ENCODE measurements at places on chromosomes 3 and 15.

- DNase-seq, result peak; percentile 97
Observed at GRCh38 chr3:187798531-187799530, 53.6 kb upstream of the BCL6 start.

- no peak for DNase-seq
Observed at GRCh38 chr15:32838338-32838737, 120.5 kb downstream of the GREM1 start.

- DNase-seq, result no peak
Observed at GRCh38 chr15:25694239-25694584, 168.9 kb downstream of the ATP10A start.

- DNase-seq, result no peak
Observed at GRCh38 chr3:139430493-139430892, 41.0 kb upstream of the COPB2 start.

DNA sequence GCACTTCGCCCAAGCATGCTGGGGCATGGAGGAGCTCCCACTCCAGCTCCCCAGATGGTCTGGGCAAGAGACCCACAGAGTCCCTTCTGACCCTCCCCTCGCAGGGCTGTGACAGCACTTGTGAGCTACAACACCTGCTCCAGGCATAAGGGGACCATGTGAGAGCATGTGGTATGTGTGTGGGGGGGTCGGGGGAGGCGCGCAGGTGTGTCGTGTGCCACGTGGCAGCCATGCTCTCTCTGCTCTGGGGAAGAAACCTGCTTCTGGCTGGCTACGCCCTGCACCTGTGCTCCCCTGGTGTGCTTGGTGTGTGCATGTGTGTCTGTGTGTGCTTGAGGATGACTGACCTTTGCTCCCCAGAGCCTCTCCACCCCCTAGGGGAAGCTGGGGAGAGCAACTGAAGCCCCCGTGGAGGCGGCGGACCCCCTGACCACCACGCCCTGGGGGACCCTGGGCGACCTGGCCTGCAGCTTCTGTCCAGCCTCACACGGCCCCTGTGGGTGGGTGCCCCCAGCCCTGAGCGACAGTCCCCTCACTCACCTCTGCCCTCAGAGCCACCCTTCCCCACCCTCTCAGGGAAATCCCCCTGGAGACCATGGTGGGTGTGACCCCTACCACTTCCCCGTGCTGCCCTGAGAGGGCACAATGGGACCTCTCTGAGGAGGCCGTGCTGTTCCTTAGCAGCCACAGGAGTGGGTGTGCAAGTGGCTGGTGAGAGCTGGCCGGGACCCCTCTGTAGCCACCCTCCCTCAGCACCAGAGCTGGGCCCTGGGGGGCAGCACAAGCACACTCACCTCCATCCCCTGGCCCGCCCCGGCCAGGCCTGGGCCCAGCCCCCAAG is 16.6 kb upstream of the SEC13 start:
- peak; percentile 34 for DNase-seq

GRCh38 chr15:64582202-64582601 is 121.8 kb downstream of the ZNF609 start:
- DNase-seq, result no peak

- DNase-seq, result no peak
Observed at GRCh38 chr3:24953060-24953771, 458.6 kb upstream of the THRB start.

GRCh38 chr15:74006774-74007639 is 12.5 kb downstream of the PML start:
- no peak for DNase-seq

DNA sequence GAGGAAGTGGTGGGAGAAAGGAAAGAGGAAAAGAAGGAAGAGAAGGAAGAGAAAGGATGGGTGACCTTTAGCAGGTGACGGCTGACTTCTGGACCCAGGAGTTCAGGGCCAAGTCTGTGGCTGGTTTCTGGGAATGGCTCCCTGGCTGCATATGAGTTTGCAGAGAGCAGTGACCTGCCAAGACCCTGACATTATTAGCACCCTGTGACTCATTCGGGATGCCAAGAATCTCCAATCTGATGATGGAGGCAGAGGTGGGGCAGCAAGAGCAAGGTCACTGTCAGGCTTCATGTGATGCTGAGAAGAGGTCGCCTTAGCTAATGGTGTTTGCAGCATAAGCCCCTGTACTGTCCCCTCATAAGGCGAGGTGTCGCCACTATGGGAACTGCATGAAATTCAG is 42.6 kb downstream of the MYZAP start:
- DNase-seq, result no peak

DNA sequence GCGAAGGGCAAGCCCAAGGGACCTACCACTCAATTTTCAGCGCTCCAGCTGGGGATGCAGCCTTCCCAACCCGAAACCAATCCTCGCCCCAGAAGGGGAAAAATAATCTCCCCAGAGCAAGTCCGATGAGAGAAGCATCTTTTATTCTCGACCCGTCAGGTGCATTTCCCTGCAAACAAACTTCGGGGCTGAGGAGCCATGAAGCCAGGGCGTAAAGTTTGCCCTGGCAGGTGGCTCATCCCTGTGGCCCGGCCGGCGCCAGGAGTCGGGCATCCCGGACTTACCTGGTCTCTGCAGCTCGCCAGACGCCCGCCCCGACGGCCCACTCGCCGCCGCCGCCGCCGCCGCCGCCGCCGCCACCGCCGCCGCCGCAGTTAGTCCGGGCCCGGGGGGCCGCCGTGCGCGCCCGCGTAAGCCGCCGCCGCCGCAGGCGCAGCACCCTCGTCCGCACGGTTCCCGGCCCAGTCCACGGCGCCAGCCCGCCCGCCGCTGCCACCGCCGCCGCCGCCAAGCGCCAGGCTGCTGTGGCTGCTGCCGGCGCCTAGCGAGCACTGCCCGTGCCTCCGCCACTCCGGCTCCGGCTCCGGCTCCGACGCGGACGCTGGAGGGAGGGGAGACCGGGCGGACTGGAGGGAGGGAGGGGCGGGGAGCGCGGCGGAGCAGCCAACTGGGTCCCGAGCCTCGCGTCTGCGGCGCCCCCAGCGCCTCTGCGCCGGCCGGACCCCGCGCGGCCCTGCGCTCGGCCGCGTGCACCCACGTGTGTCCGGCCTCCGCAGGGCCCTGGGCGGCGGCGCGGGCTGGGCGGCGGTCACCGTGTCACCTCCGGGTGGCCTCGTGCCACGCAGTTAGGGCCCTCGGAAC is at the start of gene CNTN3:
Gene CNTN3 (minus strand): TSS at position 553 of the 861 bp plus-strand sequence. CDS start 93,547 bp downstream, outside the sequence.
- no peak for DNase-seq

- no peak for DNase-seq
Observed at GRCh38 chr3:114896978-114897377, 250.1 kb downstream of the ZBTB20 start.

DNA sequence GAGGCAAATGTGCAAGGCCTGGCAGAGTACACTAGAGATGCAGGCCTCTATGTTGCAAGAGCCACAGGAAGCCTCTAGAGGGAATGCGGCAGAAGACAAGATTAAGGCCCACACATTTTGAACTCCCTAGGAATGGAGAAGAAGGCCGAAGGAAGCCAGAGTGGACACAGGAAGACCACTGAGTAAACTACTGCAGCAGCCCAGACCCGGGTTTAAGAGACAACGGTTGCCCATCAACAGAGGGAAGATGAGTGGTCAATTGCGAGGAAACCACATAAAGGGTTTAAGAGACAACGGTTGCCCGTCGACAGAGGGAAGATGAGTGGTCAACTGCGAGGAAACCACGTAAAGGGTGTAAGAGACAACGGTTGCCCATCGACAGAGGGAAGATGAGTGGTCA is 14.6 kb downstream of the CHSY1 start:
- DNase-seq, result no peak

DNA sequence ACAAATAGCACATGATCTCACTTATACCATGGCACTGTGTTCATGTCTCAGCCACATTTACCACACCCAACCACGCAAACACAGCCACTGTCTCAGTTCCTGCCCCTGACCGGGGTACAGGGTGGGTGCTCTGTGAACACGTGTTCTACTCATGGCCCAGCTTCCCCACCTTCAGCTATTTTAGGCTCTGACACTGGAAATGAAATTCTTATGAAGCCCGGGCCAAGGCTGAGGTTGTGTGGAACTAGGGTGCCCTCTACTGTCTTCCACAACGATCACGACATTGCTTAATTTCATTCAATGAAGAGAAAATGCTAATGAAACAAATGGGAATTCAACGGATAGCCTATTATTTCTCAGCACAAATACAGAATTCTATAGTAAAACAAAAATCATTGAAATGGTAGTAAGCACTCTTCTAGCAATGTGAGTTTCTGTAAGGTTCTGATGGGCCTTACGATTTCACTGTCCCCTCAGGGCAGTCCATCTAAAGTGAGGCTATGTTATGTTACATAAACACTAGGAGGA is 2.1 kb upstream of the GABRA5 start:
- peak; percentile 17 for DNase-seq

- DNase-seq, result no peak
Observed at GRCh38 chr3:133283958-133284807, 115.7 kb upstream of the BFSP2 start.

- no peak for DNase-seq
Observed at GRCh38 chr3:157410945-157411344, 25.7 kb upstream of the PTX3 start.

DNA sequence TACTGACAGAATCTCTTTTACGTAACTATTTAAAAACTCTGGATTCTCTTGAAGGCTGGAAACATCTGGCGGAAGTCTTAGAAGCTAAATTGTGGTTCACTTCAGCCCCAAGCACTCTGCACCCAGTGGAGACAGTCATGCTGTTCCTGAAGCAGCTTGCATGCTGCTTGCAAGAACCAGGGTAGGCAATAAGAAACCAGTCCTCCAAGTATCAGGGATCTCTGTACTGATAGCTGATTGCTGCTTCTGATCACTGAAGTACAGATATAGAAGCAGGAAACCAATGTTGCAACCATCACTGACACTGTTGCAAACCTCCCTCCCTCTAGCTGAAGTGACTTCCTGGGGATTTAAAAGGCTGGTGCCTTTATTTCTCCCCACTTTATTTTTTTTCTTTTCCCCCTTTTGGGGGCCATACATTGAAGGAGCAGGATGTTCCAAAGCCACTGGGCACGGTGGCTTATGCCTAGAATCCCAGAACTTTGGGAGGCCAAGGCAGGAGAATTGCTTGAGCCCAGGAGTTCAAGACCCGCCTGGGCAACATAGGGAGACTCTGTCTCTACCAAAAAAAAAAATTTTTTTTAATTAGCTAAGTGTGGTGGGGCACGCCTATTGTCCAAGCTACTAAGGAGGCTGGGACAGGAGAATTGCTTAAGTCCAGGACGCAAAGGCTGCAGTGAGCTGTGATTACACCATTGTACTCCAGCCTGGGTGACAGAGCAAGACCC is 15.3 kb downstream of the SPCS1 start:
- no peak for DNase-seq

- no peak for DNase-seq
Observed at GRCh38 chr15:33982516-33982915, 14.2 kb downstream of the CHRM5 start.

- no peak for DNase-seq
Observed at GRCh38 chr3:119409844-119410243, 53.6 kb downstream of the TMEM39A start.

DNA sequence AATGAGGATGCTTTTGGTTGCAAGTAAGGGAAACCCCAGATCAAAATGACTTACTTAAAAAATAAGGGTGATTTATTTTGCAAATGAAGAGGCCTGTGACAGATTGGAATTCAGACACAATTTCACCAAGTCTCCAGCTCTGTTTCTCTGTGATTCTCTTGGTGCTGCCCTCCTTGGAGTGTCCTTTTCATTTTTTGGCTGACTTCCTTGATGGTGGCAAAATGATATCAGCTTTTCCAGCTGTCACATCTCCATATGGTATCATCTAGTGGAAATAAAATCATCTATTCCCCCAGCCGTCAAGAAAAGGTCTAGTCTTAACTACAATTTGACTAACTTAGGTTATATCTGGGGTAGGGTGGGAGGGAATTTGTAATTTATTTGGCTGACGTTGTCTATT is 68.5 kb upstream of the SLC25A26 start:
- no peak for DNase-seq

DNA sequence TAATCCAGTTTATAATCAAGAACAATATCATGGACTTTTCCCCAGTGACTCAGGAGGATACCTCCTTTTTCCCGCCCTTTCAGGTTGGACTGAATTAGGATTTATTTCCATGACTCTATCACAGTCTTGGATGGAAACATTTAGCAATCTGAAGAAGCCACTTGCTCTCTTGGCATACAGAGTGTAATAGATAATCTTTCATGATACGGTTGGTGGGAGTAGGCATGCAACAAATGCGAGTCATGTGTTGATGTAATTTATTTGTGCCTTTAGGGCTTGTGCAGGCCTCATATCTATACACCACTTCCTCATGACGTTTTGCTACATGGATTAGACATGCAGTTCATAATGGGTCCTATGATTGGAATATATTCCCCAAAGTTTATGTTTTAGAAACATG is 54.2 kb upstream of the MCTP2 start:
- DNase-seq, result no peak

- DNase-seq, result no peak
Observed at GRCh38 chr15:39338251-39338650, 242.6 kb upstream of the THBS1 start.

DNA sequence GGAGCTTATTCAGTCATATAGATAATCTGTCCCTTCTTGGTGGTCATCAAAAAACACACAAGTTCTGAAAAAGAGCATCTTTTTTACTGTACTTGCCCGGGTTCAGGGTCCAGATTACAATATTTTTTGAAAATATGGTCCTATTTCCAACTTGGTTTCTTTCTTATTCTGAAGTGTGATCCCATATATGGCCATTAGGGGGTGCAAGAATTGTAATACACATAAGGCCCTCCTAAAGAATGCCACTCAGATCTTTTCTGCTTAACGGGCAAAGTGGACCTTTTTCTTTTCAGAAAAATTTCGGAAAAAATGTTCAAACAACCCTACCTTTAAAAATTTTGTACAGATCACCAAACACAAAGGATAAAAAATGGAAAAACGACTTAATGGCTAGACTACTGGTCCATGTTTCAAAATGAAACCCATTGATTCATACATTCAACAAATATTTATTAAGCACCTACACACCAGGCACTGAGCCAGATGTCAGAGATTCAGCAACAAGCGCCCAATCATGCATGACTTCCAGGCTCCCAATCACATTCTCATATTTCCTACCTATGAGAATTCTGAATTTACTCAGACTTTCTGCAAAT is 102.0 kb upstream of the MYRIP start:
- DNase-seq, result no peak

GRCh38 chr15:80977627-80978036 is 12.0 kb downstream of the MESD start:
- no peak for DNase-seq

DNA sequence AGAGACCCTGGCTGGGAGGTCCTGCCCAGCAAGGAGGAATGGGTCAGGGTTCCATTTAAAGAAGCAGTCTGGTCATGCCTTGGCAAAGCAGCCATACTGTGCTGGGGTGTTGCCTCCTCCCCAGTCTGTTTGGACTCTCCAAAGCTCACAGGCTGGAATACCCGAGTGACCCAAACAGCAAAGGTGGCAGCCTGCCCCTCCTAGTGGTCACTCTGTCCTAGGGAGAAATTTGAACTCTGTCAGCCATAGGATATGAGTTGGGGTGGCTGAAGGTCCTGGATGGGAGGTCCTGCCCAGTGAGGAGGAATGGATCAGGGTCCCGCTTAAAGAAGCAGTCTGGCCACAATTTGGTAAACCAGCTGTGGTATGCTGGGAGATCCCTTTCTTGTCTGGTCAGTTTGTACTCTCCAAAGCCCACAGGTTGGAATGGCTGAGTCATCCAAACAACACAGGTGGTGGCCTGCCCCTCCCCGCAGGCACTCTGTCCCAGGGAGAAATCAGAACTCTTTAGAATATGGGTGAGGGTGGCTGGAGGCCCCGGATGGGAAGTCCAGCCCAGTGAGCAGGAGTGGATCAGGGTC is 45.0 kb downstream of the CCR1 start:
- DNase-seq, result no peak

- no peak for DNase-seq
Observed at GRCh38 chr3:15428539-15428938, 1.1 kb downstream of the EAF1 start.

Measured in DMS79 (cell line).